ENCODE measurements at places on chromosomes 2 and 18.
A peak's percentile ranks its signal among the peaks of the same experiment; 100 is the strongest.

DNA sequence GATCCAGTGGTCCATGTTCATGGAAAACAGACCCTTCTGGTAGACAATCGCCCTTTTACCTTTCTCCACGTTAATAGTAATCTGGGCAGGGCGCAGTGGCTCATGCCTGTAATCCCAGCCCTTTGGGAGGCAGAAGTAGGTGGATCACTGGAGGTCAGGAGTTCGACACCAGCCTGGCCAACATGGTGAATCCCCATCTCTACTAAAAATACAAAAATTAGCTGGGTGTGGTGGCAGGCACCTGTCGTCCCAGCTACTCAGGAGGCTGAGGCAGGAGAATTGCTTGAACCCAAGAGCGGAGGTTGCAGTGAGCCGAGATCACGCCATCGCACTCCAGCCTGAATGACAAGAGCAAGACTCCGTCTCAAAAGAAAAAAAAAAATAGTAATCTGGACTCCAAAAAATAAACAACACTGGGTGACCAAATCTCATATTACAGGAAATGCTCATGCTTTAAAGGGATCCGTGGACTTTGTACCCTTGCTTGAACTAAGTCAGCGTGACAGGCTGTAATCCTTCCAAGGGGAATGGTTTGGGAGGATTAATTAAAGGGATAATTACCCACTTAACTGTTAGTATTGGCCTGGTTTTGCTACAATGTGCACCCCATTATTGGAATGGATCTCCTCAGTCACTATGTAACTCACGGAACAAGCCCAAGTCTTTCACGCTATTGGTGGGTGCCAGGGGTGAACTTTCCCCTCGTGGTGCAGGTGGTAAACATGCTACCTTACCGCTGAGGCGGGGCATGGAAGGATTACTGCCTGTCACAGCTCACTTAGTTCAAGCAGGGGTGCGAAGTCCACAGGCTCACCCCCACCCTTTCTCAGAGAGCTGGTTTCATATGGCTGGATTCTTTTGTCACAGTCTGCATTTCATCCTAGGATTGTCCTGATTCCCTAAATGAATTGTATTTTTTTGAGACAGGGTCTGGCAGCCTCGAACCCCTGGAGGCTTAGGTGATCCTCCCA is 36.7 kb downstream of the PROC start:
- DNase-seq, result no peak

GRCh38 chr2:66897691-66898150 is 462.8 kb downstream of the MEIS1 start:
- DNase-seq, result no peak

DNA sequence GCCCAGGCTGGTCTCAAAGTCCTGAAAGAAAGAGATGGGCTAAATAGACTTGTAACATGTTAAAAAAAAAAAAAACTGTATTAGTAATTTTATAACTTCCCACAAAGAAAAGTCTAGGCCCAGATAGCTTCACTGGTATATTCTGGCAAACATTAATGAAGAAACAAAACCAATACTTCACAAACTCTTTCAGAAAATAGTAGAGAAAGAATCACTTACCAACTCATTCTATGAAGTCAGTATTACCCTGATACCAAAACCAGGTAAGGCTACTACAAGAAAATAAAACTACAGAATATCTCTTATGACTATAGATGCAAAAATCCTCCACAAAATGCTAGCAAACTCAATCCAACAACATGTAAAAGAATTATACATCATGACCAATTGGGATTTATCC is 59.9 kb upstream of the ODC1 start:
- DNase-seq, result no peak

DNA sequence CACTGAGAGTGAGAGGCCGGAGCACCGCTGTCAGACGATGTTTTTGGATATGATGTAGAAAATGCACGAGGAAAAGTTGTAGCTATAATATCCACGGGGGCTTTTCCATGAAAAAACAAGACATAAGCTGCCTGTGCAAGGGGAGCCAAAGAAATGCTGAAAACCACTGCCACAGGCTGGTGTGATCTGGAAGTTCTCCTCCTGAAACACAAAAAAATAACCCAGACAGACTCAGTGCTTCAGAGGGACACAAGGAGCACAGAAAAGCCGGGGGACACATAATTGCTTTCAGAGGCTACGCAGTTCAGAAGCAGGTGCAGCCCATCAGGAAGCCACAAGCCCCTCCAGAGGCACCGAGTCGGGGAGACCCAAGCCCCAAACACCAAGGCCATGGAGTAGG is 98.2 kb downstream of the ZNF516 start:
- no peak for DNase-seq

GRCh38 chr2:229800997-229801754 is 86.8 kb upstream of the DNER start:
- DNase-seq, result peak; percentile 85

GRCh38 chr2:219443697-219444023 is 9.0 kb downstream of the SPEG start:
- no peak for DNase-seq

- peak; percentile 80 for DNase-seq
Observed at GRCh38 chr2:119290859-119291587, 67.4 kb downstream of the STEAP3 start.

- no peak for DNase-seq
Observed at GRCh38 chr2:236956641-236957040, 129.0 kb upstream of the COPS8 start.

DNA sequence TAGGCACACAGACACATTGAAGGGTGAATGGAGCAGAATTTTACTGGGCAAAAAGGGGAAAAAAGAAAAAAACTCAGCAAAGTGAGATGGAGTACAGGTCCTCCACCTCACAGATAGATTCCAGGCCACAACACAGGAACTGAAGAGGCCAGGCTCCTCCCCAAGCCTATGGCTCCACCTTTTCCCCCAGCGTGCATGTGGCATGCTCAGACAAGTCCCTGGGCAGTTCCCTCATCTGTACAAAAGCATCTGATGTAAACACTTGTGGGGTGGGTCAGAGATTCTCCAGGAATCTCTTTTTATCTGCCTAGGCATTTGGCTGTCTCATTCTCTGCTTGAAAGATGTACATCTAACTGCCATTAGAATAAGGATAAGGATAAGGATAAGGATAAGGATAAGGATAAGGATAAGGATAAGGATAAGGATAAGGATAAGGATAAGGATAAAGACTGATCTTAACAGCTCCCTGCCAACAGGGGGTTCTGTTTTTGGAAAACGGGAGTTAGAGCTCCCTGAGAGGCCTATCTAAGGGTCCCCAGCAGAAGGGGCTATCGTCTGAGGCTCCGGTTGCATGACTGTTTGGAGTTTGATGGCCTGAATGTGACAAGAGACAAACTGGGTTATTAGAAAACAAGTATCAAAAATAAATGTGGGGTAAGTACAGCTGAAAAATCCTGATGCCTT is 17.2 kb upstream of the ASXL3 start:
- no peak for DNase-seq

- no peak for DNase-seq
Observed at GRCh38 chr18:48866856-48867255, 83.9 kb downstream of the SMAD7 start.

DNA sequence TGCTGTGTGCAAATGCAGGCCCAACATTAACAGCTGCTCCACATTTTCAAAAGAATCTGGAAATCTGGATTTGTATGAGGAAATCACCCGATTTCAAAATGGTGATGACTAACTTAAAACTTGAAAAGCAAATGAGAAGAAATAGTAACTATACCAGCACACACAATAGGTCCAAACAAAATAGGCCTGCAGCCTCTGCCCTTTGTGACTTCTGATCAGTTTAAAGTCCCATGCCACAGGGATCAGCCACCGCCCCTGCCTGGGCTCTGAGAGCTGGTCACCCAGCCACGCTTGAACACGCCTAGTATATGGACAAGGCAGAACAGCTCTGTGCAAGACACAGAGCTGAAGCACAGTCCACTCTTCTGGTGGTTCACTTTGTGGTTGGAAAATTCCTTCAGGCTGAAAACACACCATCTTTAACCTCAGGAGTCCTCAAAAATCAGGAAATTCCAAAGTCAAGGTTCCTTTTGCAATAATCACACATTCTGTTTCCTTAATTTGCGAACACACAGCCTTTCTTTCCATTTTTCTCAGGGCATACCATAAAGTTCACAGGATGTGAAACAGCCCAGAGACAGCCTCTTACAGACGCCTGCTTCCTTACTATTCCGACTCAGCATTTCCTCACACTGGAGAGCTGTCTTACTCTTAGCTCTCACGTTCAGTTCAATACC is 150.1 kb upstream of the RIOK3 start:
- DNase-seq, result no peak

DNA sequence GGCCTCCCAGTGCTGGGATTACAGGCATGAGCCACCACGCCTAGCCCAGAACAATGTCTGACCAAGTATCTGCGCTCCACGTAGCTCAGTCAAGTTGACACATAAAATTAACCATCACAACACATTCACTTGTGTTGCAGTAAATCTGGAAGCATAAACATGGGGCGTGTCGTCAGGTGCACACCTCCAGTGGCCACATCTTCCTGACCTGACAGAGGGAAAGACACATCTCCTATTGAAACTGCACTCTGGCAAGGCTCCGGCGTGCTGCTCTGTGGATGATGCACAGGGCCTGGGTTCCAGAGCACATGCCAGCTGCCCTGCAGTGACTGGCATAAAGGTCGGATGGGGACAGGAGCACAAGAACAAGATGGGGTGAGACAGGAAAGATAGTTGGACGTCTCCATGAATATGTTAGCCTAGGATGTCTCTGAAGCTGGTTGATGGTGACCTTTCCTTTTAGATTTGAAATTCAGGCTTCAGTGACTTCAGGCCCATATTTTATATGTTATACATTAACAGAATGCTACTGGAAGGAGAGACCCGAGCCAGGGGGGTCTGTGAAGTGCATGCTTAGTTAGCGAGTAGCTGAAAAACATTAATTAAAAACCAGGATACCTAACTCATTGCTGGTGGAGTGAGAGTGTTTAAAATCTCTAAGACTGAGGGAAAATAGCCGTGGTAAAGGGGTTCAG is 10.9 kb downstream of the IMPA2 start:
- no peak for DNase-seq

GRCh38 chr2:47896450-47896968 is 9.8 kb downstream of the FBXO11 start:
- DNase-seq, result no peak

DNA sequence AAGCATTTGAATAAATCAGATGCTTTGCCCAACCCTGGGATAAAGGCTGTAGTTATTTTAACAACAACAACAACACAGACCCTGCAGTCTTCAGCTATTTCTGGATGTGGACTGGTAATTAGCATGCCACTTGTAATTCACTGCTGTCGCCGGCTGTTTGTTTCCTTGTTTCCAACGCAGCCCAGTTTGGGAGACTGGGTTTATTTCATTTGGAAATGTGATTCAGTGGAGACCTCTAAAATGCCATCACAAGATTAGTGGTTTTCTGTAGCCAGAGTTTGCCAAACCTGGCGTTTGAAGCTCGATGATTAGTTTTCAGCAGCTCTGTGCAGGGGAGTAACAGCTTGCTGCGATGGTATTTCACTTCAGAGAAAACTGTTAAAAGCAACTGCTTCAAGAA is 83.5 kb downstream of the LDLRAD4 start:
- no peak for DNase-seq

- no peak for DNase-seq
Observed at GRCh38 chr18:8556424-8556823, 52.8 kb upstream of the RAB12 start.

- no peak for DNase-seq
Observed at GRCh38 chr2:230234122-230234722, 8.7 kb downstream of the SP140 start.

DNA sequence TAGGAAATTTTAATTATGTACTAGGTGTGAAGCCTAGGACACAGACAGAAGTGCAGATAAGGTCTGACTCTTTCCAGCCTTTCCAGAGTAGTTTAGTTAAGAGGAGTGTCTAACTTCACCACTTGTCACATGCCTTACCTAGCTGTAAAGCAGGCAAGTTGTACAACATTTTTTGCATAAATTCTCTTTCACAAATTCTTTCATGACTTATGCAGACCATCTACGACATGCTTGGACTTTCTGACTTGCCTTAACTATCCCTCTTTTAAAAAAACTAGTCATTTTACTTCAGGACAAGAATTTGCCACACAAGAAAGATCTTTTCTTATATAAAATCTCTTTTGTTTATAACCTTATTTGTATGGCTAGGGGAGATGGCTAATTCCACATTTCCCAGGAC is 1273.6 kb upstream of the SLC39A10 start:
- DNase-seq, result no peak

DNA sequence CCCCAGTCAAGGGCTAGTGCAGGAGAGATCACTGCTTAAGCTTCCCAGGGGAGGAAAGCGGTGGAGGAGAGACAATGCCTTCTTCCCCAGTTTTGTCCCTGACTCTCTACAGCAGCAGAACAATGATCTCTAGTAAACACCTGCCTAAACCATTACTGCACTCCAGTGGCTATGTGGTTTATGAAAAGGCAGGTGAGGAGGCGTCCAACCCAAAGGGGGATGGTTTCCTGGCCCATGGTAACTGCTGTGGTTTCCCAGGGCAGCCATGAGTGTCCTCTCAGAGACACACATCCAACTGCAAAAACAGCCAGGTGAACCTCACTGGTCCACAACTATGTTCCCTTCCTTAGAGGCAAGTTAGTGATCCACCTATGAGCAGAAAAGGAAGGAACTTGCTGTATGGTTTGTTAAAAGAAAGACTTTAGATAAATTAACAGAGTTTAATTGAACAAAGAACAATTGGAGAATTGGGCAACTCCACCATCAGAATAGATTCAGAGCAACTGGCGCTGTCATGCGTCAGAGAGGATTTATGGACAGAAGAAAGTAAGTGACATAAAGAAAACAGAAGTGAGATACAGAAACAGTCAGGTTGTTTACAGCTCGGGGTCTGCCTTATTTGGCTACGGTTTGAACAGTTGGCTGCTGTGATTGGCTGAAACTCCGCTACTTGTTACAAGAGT is 4.8 kb upstream of the TTC39C start:
- no peak for DNase-seq

GRCh38 chr18:78238404-78239089 is 741.1 kb upstream of the SALL3 start:
- no peak for DNase-seq

- DNase-seq, result peak; percentile 85
Observed at GRCh38 chr2:226495466-226496272, 304.0 kb downstream of the IRS1 start.

GRCh38 chr18:25561918-25562317 is 210.0 kb upstream of the ZNF521 start:
- peak; percentile 5 for DNase-seq

DNA sequence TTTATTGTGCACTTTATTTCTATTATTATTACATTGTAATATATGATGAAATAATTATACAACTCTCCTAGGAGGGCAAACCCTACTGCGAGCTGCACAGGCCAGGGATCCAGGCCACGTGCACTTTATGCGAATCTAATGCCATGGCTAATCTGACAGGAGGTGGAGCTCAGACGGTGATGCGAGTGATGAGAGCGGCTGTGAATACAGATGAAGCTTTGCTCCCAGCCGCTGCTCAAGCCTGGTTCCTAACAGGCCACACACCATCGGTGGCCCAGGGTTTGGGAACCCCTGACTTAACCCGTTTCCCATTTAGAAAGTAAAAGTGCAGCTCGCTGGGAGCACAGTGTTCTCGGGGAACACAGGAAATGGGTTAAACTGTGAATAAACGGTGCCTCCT is 40.8 kb upstream of the RAB6D start:
- no peak for DNase-seq

All from thyroid gland (tissue), 4 donors.